ENCODE measurements at places on chromosomes 1 and 21.

- DNase-seq: no peak
- no peaks in the 10 kb centered on the region for H3K4me1 ChIP-seq
- no peaks in the 10 kb centered on the region for H3K36me3 ChIP-seq
Observed at GRCh38 chr1:79235301-79236002, 228.9 kb upstream of the ADGRL4 start.

DNA sequence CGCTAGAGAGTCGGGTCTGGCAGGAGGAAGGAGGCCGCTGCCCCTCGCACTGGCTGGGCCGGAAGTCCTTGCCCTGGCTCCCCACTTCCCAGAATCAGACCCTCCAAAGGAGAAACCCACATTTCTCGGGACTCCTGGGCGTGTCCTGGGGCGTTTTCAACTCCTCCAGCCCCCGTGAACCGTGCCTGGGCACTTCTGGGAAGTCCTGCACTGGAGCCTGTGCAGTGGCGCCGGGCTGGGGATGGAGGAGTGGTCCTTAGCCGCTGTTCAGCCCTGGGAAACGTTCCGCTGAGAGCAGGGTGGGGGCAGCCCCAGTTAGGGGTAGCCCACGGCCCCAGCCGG lies 3.0 kb downstream of the IGSF21 start:
- H3K27me3 ChIP-seq: peaks cover 51% of the 10 kb centered on the region
- H3K4me1 ChIP-seq: peaks cover 4% of the 10 kb centered on the region
- H3K27ac ChIP-seq: no peak overlapping the region
- no peaks in the 10 kb centered on the region for H3K36me3 ChIP-seq
- H3K4me3 ChIP-seq: no peak overlapping the region

GRCh38 chr1:114710360-114710759 lies 6.2 kb downstream of the NRAS start:
- DNase-seq: no peak
- peaks cover 58% of the 10 kb centered on the region for H3K36me3 ChIP-seq
- no peak overlapping the region for H3K27ac ChIP-seq
- peaks cover 14% of the 10 kb centered on the region for H3K4me1 ChIP-seq

- peaks cover 20% of the 10 kb centered on the region for H3K4me1 ChIP-seq
- H3K36me3 ChIP-seq: no peaks in the 10 kb centered on the region
- peaks cover 25% of the 10 kb centered on the region for H3K27me3 ChIP-seq
- no peak overlapping the region for H3K27ac ChIP-seq
Observed at GRCh38 chr21:42500736-42501135, 4.7 kb upstream of the RSPH1 start.

DNA sequence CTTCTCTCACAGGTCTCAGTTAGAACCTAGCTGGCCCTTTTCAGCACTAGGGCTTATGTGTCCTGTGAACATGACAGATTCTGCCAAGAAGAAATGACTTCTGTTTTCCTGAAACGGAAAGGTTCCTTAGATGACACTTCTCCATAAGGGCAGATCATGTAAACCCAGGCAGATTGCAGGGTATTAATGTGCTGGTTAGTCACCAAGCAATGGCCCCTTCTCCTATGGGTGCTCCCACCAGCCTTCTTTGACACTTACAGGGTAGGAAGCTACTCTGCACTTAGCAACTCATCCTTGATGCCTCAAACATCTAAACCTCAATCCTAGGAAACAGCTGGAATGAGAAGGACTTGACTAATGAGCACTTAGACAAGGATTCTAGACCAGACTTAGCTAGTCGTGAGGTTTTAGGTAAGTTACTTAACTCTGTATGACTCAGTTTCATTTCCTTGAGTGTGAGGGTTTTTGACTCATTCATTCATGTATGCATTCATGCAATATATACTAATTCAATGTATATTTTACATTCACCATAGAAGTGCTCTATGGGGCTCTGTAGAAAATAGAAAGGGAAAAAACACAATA lies 74.1 kb upstream of the PLXNA2 start:
- H3K27ac ChIP-seq: no peak overlapping the region
- H3K4me3 ChIP-seq: no peak overlapping the region
- no peak for DNase-seq
- H3K27me3 ChIP-seq: peaks cover 9% of the 10 kb centered on the region
- no peaks in the 10 kb centered on the region for H3K36me3 ChIP-seq
- H3K4me1 ChIP-seq: no peaks in the 10 kb centered on the region
